ENCODE measurements at places on chromosomes 6 and 20. TPM values are rescaled to one million over a fixed set of nuclear protein-coding genes. Genes with fewer than 3 reads are reported as not detected.

The TCP11 gene
- 0.84 TPM for total RNA-seq

DNA sequence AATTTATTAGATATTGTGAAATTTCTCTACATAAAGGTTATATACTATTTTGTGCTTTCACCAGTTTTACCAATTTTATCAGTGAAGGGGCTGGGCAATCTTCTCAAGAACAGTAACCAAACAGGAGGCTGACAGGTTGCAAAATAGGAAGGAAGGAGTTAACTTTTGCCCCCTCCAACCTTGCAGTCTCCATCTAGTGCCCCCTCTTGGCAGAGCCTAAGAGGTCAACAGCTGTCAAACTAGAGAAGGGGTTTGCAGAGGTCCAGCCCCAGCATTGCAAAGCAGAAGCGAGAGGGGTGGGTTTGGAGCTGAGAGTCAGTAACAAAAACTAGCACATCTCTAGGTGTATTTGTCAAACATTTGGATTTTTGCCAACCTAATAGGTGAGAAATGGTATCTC lies 391.0 kb downstream of the CDC5L start:
- no peak overlapping the region for H3K27ac ChIP-seq
- H3K4me1 ChIP-seq, result no peaks in the 10 kb centered on the region
- no peak for DNase-seq
- no peaks in the 10 kb centered on the region for H3K27me3 ChIP-seq
- H3K36me3 ChIP-seq, result no peaks in the 10 kb centered on the region

DNA sequence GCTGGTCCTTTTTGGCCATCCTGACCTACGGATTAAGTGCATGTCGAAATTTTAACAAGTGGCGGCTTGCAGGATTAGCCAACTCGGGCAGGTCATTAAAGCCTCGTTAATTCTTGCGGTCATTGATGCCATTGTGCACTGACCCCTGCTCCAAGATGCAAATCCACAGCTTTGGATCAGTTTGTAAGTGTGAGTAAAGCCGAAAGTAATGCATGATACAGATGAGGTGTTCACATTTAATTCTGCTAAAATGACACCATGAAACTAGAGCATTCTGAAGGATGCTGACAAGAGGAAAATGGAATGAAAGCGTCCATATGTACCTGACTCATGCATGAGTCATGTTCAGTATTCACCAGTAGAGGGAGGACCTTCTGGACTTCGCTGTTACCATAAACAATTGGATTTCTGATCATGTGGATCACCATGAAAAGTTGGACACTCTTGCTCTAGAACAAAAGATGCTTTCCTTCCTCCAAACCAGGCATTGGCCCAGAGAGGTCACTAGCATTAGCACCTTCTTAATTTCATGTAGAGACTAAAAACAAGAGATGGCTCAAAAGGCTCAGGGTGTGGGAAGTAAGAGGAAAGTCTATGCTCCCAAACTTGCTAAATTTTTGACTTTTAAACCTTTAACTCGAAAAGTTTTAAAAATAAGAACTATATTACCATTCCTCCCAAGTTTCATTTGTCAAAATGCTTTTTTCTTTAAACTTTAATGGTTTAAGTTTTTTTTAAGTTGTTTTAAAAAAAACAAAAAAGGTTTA lies 48.0 kb downstream of the MUC22 start:
- no peak overlapping the region for H3K4me3 ChIP-seq
- H3K36me3 ChIP-seq, result no peaks in the 10 kb centered on the region
- H3K27me3 ChIP-seq, result no peaks in the 10 kb centered on the region
- no peaks in the 10 kb centered on the region for H3K4me1 ChIP-seq

The MRPS18A gene
- total RNA-seq, result 38.1 TPM

DNA sequence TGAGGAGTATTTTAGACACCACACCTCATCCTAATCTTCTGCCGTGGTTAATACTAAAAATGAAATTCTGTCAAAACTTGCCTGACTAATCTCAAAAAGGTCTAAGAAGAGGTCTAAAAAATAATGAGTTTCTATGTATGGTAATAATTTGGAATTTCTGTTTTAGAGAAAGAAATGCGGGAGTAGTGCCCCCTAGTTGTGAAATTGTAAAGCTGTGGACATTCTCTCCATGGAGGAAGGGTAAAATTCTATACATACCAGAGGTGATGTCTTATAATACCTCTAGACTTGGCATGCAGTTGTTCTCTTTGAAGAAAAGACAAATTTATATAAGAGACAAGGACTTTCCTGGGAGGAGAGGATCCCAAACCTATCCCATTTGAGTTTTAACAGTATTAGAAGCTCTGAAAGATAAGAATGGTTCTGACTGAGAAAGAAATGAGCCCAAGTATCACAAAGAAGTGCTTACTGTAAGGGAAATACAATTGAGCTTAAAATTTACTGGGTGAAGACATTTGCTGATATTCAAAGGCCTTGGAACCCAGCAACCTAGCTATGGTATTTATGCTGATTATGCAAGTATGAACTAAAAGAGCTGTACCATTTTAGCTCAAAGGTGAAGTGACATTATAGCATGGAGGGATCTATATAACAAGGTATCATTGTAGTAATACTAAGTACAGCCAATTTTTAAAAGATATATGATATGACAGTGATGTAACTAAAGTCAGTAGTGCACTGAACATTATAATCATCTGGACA lies 5.1 kb upstream of the EPHA7 start:
- no peaks in the 10 kb centered on the region for H3K36me3 ChIP-seq
- H3K4me3 ChIP-seq, result no peak overlapping the region
- no peak overlapping the region for H3K27ac ChIP-seq

The RBCK1 gene
- total RNA-seq, result 93.5 TPM

DNA sequence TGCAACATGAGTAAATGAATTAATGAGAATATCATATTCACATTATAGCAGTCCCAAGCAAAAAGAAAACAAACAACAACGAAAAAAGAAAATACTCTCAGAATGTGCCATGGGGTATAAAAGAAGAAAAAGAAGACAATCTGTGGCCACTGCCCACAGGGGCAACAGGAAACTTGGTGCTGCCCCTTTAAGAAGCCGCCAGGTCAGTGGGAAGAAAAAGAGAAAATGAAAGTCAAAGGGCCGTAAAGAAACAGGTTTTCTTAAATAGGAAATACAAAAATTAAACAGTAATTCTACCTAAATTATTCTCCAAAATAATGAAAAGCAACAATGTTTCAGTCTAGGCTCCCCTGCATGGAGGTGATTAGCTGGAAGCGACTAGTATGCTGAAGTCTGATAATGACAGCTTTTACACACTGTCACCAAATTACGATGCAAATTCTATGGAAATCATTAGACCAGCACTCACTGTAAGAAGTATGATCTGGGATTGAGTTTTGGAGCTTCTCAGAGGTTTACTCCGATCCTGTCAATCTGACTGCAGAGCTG lies 23.6 kb downstream of the GMDS start:
- no peaks in the 10 kb centered on the region for H3K4me1 ChIP-seq
- no peaks in the 10 kb centered on the region for H3K27me3 ChIP-seq
- H3K36me3 ChIP-seq, result no peaks in the 10 kb centered on the region
- DNase-seq, result no peak

DNA sequence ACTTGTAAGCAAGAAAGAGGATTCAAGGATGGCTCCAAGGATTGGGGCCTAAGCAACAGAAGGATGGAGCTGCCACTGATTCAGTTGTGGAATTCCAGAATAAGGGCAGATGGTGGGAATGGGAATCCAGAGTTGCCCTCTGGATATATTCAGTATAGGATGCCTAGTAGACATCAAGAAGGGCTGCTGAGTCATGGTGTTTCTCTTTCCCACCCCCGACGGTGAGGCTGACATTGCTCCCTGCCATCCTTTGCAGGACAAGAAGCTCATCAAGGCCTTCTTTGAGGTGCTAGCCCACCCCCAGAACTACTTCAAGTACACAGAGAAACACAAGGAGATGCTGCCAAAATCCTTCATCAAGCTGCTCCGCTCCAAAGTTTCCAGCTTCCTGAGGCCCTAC lies 11.2 kb upstream of the ZNF76 start:
- no peak overlapping the region for H3K4me3 ChIP-seq
- H3K4me1 ChIP-seq, result no peaks in the 10 kb centered on the region
- no peak overlapping the region for H3K27ac ChIP-seq
- no peaks in the 10 kb centered on the region for H3K27me3 ChIP-seq
- DNase-seq, result no peak

DNA sequence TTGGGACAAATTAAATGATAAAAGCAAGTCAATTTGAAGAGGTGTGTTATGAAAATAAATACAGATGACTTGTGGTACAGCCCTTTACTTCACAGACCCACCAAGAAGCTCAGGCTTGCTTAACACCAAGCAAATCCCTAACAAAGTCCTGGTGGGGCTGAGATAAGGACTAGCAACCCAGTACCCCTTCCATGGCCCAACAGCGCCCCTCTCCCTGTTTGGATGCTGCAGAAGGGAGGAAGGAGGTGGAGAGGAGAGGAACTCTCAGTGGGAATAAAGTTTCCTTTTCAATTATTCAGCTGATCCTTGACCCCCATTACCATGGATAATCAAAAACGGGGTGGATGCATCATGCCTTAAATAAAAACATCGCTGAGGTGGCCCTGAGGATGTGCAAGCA lies 4.5 kb upstream of the ZNF831 start:
- H3K27ac ChIP-seq, result no peak overlapping the region
- no peaks in the 10 kb centered on the region for H3K4me1 ChIP-seq
- H3K36me3 ChIP-seq, result no peaks in the 10 kb centered on the region
- no peak for DNase-seq
- H3K27me3 ChIP-seq, result no peaks in the 10 kb centered on the region

DNA sequence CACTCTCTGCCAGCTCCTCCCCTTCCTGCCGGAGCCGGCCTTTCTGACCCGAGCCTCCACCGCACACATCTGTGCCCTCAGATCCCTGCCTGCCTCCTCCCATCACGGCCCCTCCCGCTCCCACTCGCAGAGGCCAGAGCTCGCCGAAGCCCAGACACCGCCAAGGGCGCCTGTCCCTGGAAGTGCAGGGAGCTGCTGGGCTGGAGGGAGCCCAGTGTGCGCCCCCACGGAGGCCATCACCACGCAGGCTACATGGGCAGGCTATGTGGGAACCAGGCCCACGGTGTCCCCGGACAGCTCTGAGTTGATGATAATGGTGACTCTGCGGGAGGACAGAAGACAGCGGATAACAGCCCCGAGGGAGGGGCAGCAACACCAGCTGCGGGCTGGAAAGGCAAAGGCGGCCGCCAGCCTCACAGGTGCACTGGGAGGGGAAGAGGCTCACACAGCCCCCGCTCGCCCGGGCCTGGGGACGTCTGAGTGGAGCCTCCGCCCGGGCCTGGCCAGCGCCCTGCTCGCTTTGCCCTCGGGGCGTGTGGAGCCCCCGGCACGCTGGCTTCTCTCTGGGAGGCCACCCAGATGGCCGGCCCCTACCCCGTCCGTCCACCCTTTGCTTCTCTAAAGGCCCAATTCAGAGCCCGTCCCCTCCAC lies 154.9 kb downstream of the DLL1 start:
- no peaks in the 10 kb centered on the region for H3K36me3 ChIP-seq
- no peak overlapping the region for H3K27ac ChIP-seq

The VGLL2 gene
- not detected for total RNA-seq

The LAMA2 gene
- 203 TPM for total RNA-seq

GRCh38 chr20:46987001-46987400 lies 92.4 kb downstream of the EYA2 start:
- no peaks in the 10 kb centered on the region for H3K4me1 ChIP-seq
- no peaks in the 10 kb centered on the region for H3K27me3 ChIP-seq
- no peak for DNase-seq
- H3K27ac ChIP-seq, result no peak overlapping the region

The PKIG gene
- 78.2 TPM for total RNA-seq

The HAO1 gene
- not detected for total RNA-seq

- no peaks in the 10 kb centered on the region for H3K36me3 ChIP-seq
- no peaks in the 10 kb centered on the region for H3K27me3 ChIP-seq
- no peaks in the 10 kb centered on the region for H3K4me1 ChIP-seq
- DNase-seq, result no peak
These were observed 191.6 kb upstream of the PRDM1 start for GRCh38 chr6:105894556-105894955.

The C20orf204 gene
- total RNA-seq, result 6.3 TPM

DNA sequence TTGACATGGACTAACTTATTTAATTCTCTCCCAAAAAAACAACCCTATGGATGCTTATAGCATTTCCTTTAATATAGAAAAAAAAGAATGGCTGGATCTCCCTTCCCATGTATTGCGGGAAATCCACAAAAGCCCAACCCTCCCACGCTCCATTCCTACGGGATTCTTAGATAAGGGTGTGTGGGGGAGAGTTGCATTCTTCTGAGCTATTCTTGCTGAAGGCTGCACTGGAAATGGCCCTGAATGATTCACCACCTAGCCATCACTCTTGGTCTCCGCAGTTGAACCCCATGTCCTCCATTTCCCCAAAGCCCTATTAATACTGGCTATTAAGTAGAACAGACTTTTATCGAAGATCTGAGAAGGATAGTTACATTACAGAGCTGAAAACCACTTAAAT lies 41.9 kb upstream of the ADGRF5 start:
- H3K27ac ChIP-seq, result no peak overlapping the region
- H3K4me3 ChIP-seq, result no peak overlapping the region
- H3K36me3 ChIP-seq, result no peaks in the 10 kb centered on the region
- H3K4me1 ChIP-seq, result no peaks in the 10 kb centered on the region

The ESR1 gene
- 6.9 TPM for total RNA-seq
